ENCODE measurements at places on chromosomes 11 and 22.

DNA sequence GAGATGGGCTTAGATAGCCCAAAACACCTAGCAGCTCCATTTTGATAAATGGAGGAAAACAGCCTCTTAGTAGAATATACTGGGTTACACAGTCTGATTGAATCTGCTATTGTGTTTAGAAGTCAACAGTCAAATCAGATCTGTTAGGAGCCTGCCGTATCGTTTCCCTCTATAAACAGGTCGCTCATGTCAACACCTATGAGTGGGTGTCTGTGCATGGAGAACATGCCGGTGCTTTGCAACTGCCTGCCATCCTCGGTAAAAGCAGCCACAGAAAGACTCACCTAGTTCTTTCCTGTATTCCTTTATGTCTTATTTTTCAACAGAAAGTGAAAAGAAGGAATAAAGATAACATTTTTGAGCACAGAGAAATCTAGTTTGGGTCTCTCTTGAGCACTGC, 99.4 kb downstream of the ETS1 start:
- no peak overlapping the region for H3K4me3 ChIP-seq
- H3K27ac ChIP-seq, result no peak overlapping the region
- no peak for DNase-seq
- H3K27me3 ChIP-seq, result no peaks in the 10 kb centered on the region
- H3K4me1 ChIP-seq, result peaks cover 20% of the 10 kb centered on the region

DNA sequence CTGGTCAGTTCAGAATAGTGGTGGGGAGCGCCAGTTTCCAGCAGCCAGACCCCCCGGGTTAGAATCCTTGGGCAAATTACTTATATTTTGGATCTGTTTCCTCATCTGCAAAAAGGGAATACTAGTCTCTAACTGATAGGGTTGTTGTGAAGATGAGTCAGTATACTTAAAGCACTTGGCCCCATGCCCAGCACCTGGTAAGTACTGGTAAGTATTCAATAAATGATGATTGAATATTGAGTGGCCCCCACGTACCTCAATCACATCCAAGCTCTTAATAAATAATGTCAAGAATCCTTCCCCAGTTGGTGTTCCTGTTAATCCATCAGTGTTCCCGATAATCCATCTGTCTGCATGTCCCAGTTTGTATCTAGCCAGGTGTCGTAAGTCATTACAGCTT, 12.1 kb downstream of the ACP2 start:
- H3K4me3 ChIP-seq, result no peak overlapping the region
- no peak overlapping the region for H3K27ac ChIP-seq
- H3K27me3 ChIP-seq, result no peaks in the 10 kb centered on the region
- H3K4me1 ChIP-seq, result peaks cover 29% of the 10 kb centered on the region
- H3K36me3 ChIP-seq, result no peaks in the 10 kb centered on the region

GRCh38 chr11:76232026-76232665, 25.8 kb upstream of the WNT11 start:
- no peaks in the 10 kb centered on the region for H3K27me3 ChIP-seq
- peaks cover 23% of the 10 kb centered on the region for H3K4me1 ChIP-seq
- no peak for DNase-seq
- H3K4me3 ChIP-seq, result no peak overlapping the region
- H3K36me3 ChIP-seq, result no peaks in the 10 kb centered on the region
- no peak overlapping the region for H3K27ac ChIP-seq

DNA sequence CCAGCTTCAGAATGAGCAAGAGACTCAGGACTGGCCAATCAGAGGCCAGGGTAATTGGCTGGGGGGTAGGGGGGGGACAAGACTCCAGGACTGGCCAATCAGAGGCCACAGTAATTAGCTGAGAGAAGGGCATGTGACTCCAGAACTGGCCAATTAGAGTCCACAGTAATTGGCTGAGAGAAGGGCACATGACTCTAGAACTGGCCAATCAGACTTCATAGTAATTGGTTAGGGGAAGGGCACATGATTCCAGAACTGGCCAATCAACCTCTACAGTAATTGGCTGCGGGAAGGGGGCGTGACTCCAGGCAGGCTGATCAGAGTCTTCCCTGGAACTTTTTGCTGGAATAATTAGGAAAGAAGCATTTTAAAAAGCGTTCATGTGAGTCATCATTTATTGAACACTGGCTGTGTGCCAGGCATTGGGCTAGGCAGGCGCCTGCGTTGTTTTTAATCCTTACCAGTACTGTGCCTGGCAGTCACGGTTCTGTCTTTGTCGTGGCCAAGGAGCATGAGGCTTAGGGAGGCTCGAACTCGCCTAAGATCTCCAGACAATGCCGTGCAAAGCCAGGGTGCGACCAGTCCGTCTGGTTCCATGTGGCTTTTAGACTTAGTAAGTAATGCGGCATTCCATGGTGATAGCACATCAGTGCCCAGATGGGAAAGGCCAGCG, 508.1 kb downstream of the TBC1D22A start:
- no peak overlapping the region for H3K27ac ChIP-seq
- no peaks in the 10 kb centered on the region for H3K36me3 ChIP-seq
- no peaks in the 10 kb centered on the region for H3K27me3 ChIP-seq
- no peak overlapping the region for H3K4me3 ChIP-seq
- DNase-seq, result no peak

GRCh38 chr22:45203150-45203951, 37.3 kb downstream of the KIAA0930 start:
- DNase-seq, result no peak
- H3K27me3 ChIP-seq, result no peaks in the 10 kb centered on the region
- peaks cover 14% of the 10 kb centered on the region for H3K4me1 ChIP-seq
- H3K27ac ChIP-seq, result peak overlapping the region; percentile 88
- no peaks in the 10 kb centered on the region for H3K36me3 ChIP-seq
- H3K4me3 ChIP-seq, result no peak overlapping the region

Data from adrenal gland (tissue), 19 donors.